CD8-positive, alpha-beta memory T cell (primary cell): ENCODE measurements at places on chromosomes 13 and 19. TPM values are rescaled to one million over a fixed set of nuclear protein-coding genes. Genes with fewer than 3 reads are reported as not detected.

GRCh38 chr13:71214357-71214756, 652.6 kb downstream of the DACH1 start:
- DNase-seq = no peak

- DNase-seq = no peak
Observed at GRCh38 chr19:5999693-6000092, 21.8 kb upstream of the RANBP3 start.

GRCh38 chr13:81106348-81106747, 765.4 kb upstream of the SPRY2 start:
- no peak for DNase-seq

DNA sequence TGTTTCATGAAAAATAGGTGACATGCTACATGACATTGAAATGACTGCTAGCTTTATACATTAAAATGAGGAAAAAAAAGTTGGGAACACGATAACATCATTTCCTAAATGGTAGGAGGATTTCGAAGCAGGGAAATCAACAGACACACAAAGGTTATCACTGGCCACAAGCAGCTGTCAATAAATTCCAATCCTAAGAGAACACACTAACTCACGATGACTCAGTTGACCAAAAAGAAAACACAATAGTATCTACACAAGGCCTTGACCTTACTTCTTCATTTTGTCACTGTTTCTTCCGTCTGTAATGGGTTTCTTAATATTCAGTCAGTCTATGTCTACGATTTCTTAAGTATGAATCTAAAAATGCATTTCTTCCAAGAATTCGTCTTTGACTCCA, 36.5 kb downstream of the STARD13 start:
- no peak for DNase-seq

DDX39A gene
- total RNA-seq = 298 TPM

- DNase-seq = no peak
Observed at GRCh38 chr19:6769006-6769619, 1.9 kb upstream of the SH2D3A start.

GRCh38 chr13:110965038-110965754, 50.3 kb upstream of the ANKRD10 start:
- no peak for DNase-seq

SNRPD2 gene
- total RNA-seq = 738 TPM

JSRP1 gene
- total RNA-seq = 0.73 TPM

FFAR2 gene
- total RNA-seq = not detected

DNA sequence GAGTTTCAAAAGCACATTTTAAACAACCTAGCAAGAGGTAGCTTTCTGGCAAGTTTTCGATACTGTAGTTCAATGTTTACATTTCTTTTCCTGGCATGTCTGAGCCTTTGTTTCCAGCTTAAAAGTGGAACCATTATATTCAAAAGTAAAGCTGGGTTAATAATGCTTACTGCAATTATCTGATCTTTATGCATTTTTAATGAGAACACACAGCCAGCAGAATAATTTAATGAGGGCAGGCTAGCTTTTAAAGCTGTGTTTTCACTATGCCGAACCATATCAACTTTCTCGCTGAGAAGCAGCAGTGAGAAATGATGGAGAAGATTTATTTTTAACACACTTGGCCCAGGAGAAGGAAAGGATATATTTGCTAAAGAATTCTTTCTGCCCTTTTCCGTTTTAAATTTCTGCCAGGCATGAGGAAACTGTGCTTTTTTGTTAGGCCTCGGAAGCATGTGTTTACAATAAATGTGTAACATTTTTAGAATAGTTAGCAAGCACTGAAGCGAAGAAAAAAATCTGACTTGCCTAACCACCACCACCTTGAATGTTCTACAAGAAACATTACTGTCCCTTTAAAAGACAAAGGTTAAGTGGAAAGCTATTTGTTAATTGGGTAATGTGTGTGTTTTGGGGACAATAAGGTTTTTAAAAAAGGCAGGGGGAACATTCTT, 1.0 kb downstream of the MBNL2 start:
- DNase-seq = no peak

GRCh38 chr19:7670150-7670783, 1.4 kb downstream of the RETN start:
- no peak for DNase-seq

DNA sequence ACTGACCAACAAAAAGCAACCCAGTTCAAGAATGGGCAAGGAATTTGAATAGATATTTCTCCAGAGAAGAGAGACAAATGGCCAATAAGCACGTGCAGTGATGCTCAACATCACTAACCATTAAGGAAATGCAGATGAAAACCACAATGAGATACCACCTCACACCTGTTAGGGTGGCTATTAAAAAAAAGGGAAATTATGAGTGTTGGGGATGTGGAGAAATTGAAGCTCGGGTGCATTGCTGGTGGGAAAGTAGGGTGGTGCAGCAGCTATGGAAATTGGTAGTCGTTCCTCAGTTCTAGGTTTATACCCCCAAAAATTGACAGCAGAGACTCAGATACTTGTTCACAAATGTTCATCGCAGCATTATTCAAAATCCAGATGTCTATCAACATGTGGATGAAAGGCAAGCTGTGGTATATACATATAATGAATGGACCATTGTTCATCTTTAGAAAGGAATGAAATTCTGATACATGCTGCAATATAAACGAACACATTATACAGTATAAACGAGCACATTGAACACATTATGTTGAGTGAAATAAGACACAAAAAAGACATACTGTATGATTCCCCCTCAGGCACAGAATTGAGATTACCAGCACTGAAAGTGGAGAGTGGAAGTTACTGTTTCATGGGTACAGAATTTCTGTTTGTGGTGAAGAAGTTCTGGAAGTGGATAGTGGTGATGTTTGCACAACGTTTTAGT, 927 bp downstream of the CHAMP1 start:
- peak; percentile 44 for DNase-seq

DNA sequence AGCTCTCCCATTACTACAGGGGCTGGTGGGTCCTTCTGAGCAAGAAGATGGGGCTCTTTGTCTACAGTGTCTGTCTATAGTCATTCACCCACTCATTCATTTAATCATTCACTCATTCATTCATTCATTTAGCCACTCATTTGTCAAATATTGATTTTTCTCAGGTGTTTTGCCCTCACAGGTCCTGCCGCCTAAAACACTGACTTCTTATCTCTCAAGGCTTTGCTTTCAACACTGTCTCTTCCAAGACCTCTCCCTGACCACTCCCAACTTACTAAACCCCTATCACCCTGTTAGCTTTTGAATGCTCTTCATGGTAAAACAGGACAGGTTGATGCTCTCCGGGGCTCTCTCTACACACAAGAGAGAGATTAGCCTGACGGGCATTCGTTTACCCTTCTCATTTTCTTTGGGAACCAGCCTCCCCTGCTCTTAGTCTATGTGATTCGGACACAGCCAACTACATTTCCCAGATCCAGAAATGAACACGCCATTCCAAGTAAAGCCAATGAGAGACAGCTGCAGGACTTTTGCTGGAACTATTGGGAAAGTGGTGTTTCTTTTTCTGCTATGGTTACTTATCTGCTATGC, 22.7 kb downstream of the FAM187B start:
- no peak for DNase-seq

RNF225 gene
- total RNA-seq = 0.78 TPM

DNA sequence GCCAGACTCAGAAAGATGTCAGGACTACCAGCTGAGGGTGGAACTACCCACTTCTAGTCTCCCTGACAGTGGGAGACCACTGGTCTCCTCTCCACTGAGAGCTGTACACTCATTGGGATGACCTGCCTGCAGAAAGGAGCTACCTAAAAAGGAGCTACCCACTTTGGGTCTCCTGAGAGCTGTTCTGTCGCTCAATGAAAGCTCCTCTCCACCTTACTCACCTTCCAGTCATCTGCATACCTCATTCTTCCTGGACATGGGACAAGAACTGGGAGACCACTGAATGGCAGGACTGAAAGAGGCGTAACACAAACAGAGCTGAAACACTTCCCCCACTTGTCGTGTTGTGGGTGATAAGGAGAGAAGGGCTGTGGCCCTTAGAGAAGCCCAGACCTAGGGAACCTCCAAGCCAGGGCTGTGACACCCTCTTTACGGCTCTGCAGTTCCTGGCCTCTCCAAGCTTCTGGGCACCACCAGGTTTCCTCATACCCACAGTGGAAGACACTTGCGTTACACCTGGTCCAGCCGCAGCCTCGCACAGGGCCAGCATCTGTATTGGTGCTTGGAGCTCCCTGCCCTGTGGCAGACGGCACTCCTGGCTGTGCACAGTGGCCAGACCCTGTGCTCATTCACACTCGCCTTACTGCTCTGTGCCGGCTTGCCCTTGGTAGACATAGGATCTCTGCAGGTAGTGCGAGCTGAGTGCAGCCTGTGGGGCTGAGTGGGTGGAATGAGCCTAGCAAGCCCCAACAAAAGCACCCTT, 54.9 kb upstream of the SLITRK6 start:
- no peak for DNase-seq

SPACA4 gene
- total RNA-seq = not detected

DNA sequence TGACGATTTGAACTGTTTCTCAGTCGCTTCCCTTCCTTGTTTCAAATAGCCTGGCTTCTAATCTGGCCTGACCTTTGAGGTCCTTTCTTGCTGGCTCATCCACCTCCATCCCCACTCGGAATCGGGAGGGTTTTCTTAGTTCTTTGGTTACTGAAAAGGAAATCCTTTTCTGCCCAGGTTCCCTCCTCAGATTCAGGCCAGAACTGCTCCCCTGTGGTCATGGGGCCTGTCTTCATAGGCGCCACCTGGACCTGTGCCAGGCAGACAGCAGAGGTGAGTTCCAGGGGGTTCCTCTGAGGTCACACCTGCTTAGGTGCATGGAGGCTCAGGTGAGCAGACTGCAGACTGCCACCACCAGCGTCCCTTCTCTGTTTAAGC, 62.4 kb downstream of the AKAP11 start:
- no peak for DNase-seq

PDE4C gene
- total RNA-seq = not detected

ZNF607 gene
- 7.1 TPM for total RNA-seq

GRCh38 chr19:18771328-18772242, 19.5 kb downstream of the COMP start:
- DNase-seq = no peak

PGLYRP1 gene
- total RNA-seq = not detected

GRCh38 chr13:26853323-26853722, 92.7 kb upstream of the GPR12 start:
- DNase-seq = no peak

FCER2 gene
- total RNA-seq = 0.96 TPM

DNA sequence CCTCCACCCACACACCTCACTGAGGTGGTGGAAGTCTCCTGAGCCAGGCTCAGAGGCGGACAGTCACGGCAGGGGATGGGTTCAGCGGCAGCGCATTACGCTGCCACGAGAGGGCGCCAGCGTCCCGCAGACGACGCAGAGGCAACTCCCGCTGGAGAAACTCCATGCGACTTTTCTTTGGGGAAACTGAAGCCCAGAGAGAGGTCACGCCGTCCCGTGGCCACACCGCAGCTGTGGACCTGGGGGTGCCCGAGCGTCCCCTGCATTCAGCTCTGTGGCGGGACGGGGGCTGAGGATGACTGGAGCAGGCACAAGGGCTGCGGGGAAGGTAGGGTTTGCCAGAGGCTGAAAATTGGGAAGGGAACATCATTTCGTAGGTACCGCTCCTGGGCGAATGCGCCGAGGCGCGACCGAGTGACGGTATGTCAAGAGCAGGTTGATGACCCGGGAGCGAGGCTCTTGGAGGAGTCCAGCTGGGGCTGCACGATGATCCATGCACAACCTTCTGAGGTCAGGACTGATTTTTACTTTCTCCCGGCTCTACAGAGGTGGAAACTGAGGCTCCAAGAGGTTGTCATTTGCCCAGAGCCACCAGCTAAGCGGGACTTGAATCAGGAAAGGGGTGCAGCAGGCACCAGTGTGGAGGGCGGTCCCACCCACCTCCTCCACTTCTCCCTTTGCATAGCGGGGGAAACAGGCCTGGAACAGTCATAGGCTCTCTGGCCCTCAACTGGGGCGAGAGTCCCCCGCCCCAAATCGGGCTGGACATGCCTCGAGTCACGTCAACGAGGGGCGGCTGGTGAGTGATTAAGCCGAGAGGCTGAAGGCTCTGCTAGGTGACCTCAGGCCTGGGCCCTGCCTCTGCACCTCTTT, 690 bp upstream of the ARRDC2 start:
- peak; percentile 87 for DNase-seq

DNA sequence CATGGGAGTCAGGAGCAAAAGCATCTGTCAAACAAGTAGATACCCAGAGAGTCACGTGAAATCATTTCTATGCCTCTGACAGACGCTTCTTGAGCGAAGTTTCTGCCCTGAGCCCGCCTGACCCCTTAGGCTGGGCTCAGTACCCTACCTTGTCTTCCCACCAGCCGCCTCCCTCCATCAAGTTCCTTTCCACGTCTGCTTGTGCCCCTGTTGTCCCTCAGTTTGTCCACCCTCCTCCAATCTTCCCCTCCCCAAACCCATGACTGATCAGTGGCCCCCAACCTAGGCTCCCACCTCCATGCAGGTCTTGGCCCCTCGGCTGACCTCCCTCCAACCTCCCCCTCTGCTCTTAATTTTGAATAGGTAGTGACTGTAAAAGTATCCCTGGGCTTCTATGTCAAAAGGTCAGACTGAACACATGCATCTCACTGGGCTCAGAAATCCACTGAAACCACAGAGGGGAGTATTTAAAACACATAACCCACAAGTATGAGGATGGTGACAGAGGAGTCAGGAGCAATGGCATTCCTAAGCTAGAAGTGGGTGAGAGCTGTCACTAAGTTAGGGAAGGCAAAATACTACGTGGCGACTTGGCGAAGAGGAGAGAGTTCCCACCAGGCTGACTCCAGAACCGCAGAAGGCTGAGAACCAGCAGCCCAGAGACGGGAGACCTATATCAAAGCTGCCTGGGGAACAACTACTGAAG, 1.7 kb upstream of the ZNF446 start:
- DNase-seq = no peak

COG3 gene
- total RNA-seq = 20.2 TPM

- no peak for DNase-seq
Observed at GRCh38 chr13:50934735-50935435, 25.3 kb downstream of the RNASEH2B start.

USHBP1 gene
- 0.07 TPM for total RNA-seq

DNA sequence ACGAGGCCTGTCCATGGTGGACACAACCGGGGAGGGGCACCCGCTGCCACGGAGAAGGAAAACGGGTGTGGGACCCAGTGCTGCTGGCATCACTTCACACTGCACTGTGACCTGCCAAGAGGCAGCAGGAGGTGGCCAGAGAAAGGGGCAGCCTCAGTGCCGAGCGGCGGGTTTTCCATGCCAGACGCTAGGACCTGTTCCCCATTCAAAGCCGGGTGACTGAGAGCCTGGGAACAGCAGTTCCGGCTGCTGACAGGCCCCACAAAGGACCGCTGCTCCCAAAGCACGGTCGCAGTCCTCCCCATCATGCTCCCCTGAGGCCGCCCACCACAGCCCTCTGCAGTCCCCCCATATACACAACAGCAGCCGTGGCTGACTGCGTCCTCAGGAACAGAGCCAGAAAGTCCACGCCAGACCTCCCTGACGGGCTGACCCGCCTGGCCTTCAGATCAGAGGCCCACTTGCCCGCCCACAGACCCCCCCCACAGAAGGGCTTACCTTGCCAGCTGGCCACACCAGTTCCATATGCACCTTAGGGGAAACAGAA, 5.4 kb downstream of the AKAP8 start:
- no peak for DNase-seq

GRCh38 chr13:59367904-59368303, 795.8 kb downstream of the DIAPH3 start:
- no peak for DNase-seq

CNN1 gene
- not detected for total RNA-seq

- no peak for DNase-seq
Observed at GRCh38 chr19:44236384-44236783, 23.3 kb upstream of the ZNF233 start.
